ENCODE measurements at places on chromosomes 4 and X. TPM values are rescaled to one million over a fixed set of nuclear protein-coding genes. Genes with fewer than 3 reads are reported as not detected.

Gene GLOD5
- not detected for polyA plus RNA-seq

Gene DCTD
- polyA plus RNA-seq = 75.1 TPM

Gene NAP1L3
- polyA plus RNA-seq = 1.7 TPM

Gene IQCM
- not detected for polyA plus RNA-seq

Gene SLC2A9
- 2.3 TPM for polyA plus RNA-seq

Gene ABHD18
- 3.4 TPM for polyA plus RNA-seq

Gene ABCD1
- 2.0 TPM for polyA plus RNA-seq

Gene IRS4
- polyA plus RNA-seq = not detected

Gene SEPTIN6
- polyA plus RNA-seq = 244 TPM

Gene IL2RG
- polyA plus RNA-seq = 1,598 TPM

Gene SH3TC1
- 18.1 TPM for polyA plus RNA-seq

Gene VCX3B
- polyA plus RNA-seq = not detected

Gene RAB41
- not detected for polyA plus RNA-seq

Gene DOCK11
- polyA plus RNA-seq = 27.9 TPM

Gene CTAG2
- polyA plus RNA-seq = not detected

Gene SHROOM3
- not detected for polyA plus RNA-seq

Gene FAM47E
- not detected for polyA plus RNA-seq

Gene AMTN
- not detected for polyA plus RNA-seq

Gene SYNPO2
- polyA plus RNA-seq = 0.08 TPM

Gene SPATA18
- not detected for polyA plus RNA-seq

Gene ELOVL6
- 2.6 TPM for polyA plus RNA-seq

Gene CDX4
- polyA plus RNA-seq = not detected

Gene TRO
- 1.3 TPM for polyA plus RNA-seq

Gene BEX2
- polyA plus RNA-seq = 59.6 TPM

Gene DDIT4L
- polyA plus RNA-seq = not detected

Gene SORBS2
- not detected for polyA plus RNA-seq

Gene RTL9
- polyA plus RNA-seq = not detected

Gene KLHL4
- polyA plus RNA-seq = not detected

Gene TMPRSS11E
- 0.27 TPM for polyA plus RNA-seq

Gene SORCS2
- polyA plus RNA-seq = 0.16 TPM

Gene SH2D1A
- 127 TPM for polyA plus RNA-seq

Gene ADRA2C
- polyA plus RNA-seq = not detected

Gene EPHA5
- not detected for polyA plus RNA-seq

Gene C1QTNF7
- polyA plus RNA-seq = not detected

Gene APLN
- not detected for polyA plus RNA-seq

Gene EPGN
- not detected for polyA plus RNA-seq

Gene NUP62CL
- polyA plus RNA-seq = 1.7 TPM

Gene NUDT11
- polyA plus RNA-seq = 3.8 TPM

Gene SLC49A3
- polyA plus RNA-seq = 3.8 TPM

Gene GPRASP1
- polyA plus RNA-seq = not detected

Gene USP17L24
- not detected for polyA plus RNA-seq

Gene CENPE
- 0.43 TPM for polyA plus RNA-seq

Gene SYP
- not detected for polyA plus RNA-seq

Gene TECRL
- polyA plus RNA-seq = not detected

Gene SERPINA7
- polyA plus RNA-seq = not detected

Gene PRDM5
- not detected for polyA plus RNA-seq

Gene HAND2
- not detected for polyA plus RNA-seq

Gene NEUROG2
- not detected for polyA plus RNA-seq

Gene ARAP2
- 62.7 TPM for polyA plus RNA-seq

Gene GAGE2A
- polyA plus RNA-seq = not detected

Gene TLR10
- polyA plus RNA-seq = 0.72 TPM

Gene GC
- not detected for polyA plus RNA-seq

Gene WAS
- polyA plus RNA-seq = 18.3 TPM

Gene MAGED4B
- polyA plus RNA-seq = not detected

Gene FAM9C
- polyA plus RNA-seq = not detected

Gene SUPT20HL2
- not detected for polyA plus RNA-seq

Gene RPL10
- polyA plus RNA-seq = 3,021 TPM

Gene FAM184B
- polyA plus RNA-seq = not detected

Gene PNMA6F
- polyA plus RNA-seq = not detected

Gene MAGEB2
- polyA plus RNA-seq = not detected
